Activated CD4-positive, alpha-beta T cell treated with anti-CD3 and anti-CD28 coated beads for 4 hours (primary cell): ENCODE measurements at places on chromosomes 3 and 15.

DNA sequence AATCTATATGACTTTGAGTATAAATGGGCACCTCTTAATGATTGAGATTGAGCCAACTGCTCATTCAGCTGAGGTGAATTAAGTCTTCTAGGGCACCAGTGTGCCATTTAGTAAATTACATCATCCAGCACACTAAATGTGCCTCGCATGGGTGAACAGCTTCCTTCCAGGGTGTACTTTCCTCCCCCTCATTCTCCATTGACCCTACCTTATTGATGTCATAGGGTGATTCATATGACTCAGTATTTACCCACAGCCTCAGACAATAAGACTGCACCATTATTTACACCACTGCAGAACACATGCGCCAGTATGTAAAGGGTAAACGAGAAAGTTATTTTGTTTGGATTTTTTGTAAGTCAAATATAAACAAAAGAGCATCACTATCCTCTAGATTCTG lies 185.2 kb upstream of the ARL6 start:
- DNase-seq = no peak

GRCh38 chr3:10594915-10595314 lies 89.5 kb upstream of the ATP2B2 start:
- peak; percentile 9 for DNase-seq

GRCh38 chr3:100538339-100538706 lies 45.9 kb downstream of the TMEM45A start:
- DNase-seq = no peak

DNA sequence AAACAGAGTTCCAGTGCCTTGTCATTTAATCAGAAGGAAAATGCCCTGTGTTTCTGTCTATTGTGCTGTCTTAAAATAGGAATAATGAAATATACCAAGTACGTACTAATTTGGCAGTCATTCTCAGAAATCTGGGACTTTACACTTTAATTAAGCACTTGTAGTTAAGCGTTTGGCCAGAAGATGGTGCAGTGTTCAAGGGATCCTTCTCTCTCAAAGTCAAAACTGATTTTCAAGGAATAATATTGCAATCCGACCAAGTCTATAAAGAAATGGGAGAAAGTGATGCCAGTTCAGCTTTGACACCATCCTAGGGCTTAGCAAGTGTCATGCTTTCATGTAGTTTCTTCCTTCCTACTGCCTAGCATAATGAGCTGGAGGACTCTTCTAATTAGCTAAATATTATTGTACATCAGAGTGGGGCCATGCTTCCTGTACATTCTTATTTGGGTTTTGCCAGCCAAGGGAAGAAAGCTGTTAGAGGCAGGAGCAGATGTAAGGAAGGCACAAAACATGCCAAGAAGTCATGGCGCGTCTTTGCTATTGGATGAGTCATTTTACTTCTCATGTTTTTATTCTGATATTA lies 64.8 kb downstream of the SAMMSON start:
- no peak for DNase-seq

GRCh38 chr15:40053831-40054604 lies 15.0 kb upstream of the SRP14 start:
- DNase-seq = no peak
